CD4-positive, alpha-beta T cell treated with Interleukin-2 at 100 ng/mL for 4 hours (primary cell): ENCODE measurements at places on chromosomes 2 and 18.

- no peak for DNase-seq
These were observed 135.9 kb downstream of the VAPA start for GRCh38 chr18:10049747-10050146.

GRCh38 chr2:161118722-161119121 lies 41.5 kb upstream of the TANK start:
- no peak for DNase-seq

GRCh38 chr2:24153478-24153877 lies 21.4 kb upstream of the FAM228A start:
- DNase-seq = no peak

DNA sequence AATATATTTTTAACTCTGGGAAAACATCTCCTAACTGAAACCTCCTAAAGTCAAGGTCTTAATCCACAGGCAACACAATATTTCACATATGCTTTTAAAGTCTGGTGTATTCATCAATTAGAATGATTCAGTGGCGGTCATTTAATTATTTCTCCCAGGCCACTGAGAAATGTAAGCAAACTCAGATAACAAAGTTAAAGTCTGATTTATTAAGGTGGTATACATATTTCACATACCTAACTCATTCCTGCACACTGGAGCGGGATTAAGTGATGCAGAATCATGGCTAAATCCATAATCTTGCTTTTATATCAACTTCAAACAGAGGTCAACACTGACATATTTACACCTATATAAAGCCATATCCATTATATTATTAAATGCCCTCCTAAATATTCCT lies 43.7 kb downstream of the FRZB start:
- no peak for DNase-seq

GRCh38 chr2:20580690-20581437 lies 70.0 kb downstream of the HS1BP3 start:
- no peak for DNase-seq

- DNase-seq = no peak
These were observed 1.5 kb downstream of the C18orf54 start for GRCh38 chr18:54359233-54359632.

GRCh38 chr2:31037058-31037457 lies 101.2 kb downstream of the GALNT14 start:
- no peak for DNase-seq

GRCh38 chr2:177528351-177528933 lies 135.9 kb downstream of the AGPS start:
- no peak for DNase-seq

DNA sequence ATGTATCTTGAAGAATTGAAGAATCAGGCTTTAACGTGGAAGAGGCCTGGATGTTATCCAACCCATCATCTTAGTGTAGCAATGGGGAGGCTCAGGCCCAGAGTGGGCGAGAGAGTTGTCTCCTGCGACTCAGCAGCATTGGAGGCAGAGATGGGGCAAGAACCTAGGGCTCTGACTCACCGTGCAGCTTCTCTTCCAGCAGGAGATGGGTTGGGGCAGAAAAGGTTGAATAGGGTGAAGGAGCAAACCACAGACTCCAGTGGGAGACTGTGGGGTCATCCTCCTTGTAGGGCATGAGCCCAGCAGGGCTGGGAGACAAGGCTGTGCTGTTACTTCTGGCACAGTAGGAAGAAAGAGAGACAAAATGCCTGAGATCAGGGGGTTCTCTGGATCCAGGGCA lies 1.4 kb downstream of the IL36RN start:
- no peak for DNase-seq

DNA sequence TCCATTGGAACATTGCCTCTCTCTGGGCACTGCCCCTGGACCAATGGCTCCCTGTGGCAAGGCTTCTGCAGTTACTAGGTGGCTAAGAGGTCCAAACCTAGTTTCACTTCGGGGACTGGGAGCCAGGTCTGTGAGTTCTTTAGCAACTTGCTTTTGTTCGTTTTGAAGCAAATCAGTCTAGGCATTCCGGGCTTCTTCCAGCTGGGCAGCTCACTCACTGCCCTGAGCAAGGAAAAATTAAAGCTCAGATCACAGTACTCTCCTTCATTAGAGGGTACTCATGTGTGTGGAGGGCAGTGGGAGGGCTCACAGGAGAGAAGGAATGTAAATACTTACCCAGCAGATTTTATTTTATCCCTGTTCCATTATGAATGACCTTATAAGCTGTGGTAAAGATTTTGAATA lies 80.3 kb downstream of the SPP2 start:
- DNase-seq = no peak

DNA sequence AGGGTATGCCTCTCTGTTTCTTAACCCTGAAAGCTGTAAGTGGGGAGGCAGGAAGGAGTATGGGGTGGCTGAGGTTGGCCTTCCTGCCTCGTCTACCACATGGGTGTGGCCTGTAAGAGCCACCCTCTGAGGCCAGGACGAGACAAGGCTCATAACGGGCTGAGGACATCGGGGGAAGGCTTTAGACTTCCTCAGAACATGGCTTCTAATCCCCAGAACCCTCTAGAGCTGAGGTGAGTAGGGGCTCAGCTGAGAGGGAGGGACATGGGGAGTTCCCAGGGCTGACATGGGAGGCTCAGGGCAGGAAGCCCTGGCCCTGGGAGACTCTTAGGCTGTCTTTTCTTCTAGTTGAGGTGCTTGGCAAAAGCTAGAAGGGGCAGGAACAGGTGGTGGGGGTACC lies 36.7 kb downstream of the EMX1 start:
- peak; percentile 26 for DNase-seq

GRCh38 chr18:12886498-12887126 lies 2.6 kb upstream of the PTPN2 start:
- DNase-seq = peak; percentile 21

- DNase-seq = no peak
These were observed 773 bp downstream of the MBP start for GRCh38 chr18:77131652-77132368.

DNA sequence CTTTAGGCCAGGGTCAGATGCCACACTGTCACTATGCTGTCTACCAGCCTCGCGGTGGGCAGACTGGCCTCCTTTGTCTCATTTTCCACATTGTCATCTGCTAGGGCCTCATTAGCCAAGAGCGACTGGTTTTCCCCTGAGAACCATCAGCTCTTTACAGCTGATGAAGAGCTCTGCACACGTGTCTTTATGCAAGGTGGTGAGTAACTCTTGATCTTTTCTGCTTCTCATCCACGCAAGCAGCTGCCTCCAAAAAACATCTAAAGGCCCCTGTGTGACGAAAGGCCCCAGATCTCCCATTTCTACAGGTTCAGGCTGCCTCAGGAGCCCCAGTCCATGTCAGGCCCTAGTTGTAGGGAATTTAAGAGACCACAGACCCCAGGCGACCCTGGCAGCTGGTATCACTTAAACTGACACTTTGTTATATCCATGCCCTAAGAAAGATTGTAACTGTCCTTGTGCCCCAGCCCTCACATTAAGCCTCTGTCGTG lies 52.9 kb downstream of the DPYSL5 start:
- no peak for DNase-seq

DNA sequence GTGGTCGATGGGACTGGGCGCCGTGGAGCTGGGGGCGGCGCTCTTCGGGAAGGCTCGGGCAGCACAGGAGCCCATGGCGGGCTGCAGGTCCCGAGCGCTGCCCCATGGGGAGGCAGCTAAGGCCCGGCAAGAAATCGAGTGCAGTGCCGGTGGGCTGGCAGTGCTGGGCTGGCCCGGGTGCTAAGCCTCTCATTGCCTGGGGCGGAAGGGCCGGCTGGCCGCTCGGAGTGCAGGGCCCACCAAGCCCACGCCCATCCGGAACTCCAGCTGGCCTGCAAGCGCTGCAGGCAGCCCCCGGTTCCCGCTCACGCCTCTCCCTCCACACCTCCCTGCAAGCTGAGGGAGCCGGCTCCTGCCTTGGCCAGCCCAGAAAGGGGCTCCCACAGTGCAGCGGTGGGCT lies 748.4 kb upstream of the NRXN1 start:
- DNase-seq = no peak

DNA sequence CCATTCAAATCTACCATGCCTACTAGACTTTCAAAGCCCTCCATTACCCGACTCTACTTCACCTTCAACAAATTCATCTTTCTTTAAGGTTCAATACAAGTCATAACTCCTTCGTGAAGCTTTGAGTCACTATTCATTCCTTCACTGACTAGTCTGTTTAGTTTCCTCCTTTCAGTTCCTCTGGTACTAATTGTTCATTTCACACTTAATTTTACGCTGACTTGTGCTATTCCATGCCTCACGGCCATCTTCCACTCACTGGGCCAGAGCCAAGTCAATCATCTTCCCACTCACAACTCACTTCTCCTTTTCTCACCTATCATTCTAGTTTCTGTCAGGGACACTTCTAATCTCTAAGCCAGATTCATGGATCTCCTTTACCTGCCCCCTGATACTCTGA lies 136.2 kb downstream of the MTX2 start:
- DNase-seq = no peak

DNA sequence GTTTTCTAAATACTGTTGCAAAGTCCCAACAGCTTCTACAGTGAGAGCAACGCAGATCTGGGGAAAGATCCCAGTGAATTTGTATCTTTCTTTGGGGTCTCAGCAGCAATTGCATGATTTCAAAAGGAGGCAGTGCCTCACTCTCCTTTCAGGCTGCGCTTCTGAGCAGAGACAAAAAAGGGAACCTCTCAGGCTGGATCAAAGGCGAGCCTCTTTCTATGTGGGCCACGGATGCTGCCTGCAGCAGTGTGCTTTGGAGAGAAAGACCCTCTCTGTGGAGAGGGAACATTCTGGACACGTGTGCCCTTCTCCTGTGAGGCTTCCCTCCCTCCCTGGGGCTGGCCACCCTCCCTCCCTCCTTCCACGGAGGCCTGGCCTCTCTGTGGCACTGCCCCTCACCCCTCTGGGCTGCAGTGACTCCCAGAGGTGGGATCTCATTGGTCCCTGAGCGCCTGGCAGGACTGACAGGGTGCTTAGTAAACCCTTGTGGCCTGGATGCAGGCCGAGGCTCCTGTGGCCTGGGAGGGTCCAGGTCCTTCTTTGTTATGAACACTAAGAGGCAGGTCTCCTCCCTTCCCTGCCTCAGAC lies 21.6 kb upstream of the PDIA6 start:
- no peak for DNase-seq

- no peak for DNase-seq
These were observed 245.8 kb downstream of the KCNS3 start for GRCh38 chr2:18124116-18124835.

- DNase-seq = no peak
These were observed 190.0 kb downstream of the SEPTIN10 start for GRCh38 chr2:109423556-109424359.

DNA sequence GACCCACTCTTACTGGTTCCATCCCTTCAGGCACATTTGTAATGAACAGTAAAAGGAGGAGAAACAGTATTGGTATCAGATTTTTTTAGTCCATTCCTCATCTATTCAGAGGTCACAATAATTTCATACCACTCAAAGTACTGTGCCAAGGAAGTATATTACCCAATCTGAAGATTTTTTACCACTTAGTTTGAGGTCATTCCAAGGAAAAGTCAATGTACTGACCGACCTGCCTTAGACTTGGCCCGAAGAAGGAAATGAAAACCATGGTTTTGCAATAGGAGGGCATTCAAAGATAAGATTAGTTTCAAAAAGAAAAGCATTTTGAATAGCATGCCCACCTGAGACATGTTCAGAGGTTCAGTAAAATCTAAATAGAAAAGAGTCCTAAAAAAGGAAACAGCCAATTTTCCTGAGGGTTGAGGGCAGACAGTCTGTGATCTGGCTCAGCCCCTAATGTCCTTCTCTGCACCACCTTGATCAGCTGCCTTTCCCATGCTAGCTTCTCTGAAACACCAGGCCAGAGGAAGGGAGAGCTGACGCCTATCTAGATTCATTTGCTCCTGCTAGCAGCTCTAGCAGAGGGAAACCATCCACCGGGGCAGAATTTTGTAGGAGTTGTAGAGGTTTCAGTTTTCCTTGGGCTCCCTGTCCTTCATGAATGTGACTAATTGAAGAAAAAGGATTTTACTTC lies 107.3 kb upstream of the FZD5 start:
- DNase-seq = no peak

DNA sequence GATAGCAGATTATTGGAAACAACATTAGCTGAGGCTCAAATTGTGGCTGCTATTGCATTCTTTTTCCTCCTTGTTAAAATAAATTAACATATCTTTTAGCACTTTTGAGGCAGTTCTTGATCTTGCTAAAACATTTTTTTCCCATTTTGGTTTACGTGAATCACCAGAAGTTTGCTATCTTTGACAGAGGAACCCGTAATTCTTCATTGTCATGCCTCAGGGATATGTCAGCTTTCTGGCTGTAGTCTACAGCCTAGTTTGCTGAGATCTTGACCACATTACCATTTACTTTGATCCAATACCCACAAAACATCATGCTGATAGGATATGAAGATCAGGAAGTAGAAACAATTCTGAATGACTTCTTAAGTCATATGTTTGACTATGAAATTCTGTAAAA lies 25.1 kb upstream of the FANCL start:
- no peak for DNase-seq

- no peak for DNase-seq
These were observed 40.6 kb upstream of the EDAR start for GRCh38 chr2:109029490-109030201.

DNA sequence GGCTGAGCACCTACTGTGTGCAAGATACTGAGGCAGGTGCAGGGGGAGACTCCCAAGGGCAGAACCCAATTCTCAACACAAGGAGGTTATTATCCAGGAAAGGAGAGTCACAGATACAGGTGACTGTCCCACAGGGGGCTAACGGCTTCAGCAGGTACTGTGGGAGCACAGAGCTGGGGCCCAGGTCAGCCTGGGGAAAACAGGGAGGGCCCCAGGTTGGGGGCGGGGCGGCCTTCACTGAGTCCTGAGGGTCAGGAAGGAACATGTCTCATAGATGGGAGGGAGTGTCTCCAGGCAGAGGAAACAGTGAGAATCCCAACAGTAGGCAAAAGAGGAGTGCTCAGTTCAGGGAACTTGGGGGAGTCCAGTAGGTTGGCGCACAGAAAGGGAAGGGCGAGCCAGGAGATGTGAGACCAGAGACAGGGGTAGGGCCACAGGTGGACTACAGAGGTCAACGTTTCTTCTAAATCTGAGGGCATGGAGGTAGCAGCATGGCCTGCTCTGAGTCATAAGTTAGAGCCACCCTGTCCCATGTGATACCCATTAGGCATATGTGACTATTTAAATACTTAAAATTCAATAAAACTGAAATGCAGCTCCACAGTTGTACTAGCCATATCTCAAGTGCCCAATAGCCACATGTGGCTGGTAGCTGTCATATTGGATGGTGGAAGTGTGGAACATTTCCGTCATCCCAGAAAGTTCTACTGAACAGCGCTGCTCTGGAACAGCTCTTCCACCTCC lies 157.2 kb downstream of the TTC32 start:
- no peak for DNase-seq

GRCh38 chr2:109062859-109063700 lies 65.9 kb upstream of the SH3RF3 start:
- no peak for DNase-seq

DNA sequence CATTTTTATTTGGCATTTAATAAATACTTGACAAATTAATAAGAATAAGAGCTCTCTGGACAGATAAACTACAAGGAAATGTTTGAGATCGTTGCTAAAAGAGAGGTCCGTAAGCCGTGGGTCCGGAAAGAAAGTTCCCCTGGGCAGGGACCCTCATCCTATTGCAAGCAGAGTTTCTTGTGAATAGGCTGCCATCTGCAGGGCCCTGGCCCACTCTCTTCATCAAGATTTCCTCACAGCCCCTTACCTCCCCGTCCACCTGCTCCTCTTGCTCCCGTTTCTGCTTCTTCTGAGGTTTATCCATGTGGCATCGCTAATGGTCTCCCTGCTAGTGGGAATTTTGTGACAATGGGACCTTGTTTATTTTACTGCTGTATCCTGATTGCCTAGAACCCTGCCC lies 30.1 kb upstream of the MC5R start:
- DNase-seq = no peak
